ENCODE measurements at places on chromosomes 7 and 10.

- DNase-seq: no peak
Measured at GRCh38 chr10:33493497-33493896, 159.0 kb upstream of the NRP1 start.

GRCh38 chr7:84372155-84372621 is 177.6 kb upstream of the SEMA3A start:
- no peak for DNase-seq

- DNase-seq: no peak
Measured at GRCh38 chr7:34973400-34973760, 63.9 kb downstream of the DPY19L1 start.

DNA sequence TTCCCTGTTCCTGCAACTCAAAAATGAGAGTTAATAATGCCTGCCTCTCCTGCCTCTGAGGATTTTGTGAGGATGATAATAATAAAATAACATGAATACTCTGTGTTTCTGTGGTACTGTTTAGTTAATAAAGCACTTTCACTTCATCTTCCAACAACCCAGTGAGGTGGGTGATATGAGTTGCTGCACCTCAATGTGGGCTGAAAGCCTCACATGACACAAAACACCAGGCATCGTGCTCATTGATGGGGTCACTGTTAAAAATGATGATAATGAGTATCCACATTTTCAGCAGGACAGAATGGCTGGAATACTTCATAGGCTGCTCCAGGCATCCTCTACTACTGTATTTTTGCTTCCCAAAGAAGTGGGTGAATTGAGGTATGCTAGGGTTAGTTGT is 222.8 kb upstream of the NRP1 start:
- DNase-seq: no peak

All from SIG-M5 (cell line).